ENCODE measurements at places on chromosomes 2 and 18.

DNA sequence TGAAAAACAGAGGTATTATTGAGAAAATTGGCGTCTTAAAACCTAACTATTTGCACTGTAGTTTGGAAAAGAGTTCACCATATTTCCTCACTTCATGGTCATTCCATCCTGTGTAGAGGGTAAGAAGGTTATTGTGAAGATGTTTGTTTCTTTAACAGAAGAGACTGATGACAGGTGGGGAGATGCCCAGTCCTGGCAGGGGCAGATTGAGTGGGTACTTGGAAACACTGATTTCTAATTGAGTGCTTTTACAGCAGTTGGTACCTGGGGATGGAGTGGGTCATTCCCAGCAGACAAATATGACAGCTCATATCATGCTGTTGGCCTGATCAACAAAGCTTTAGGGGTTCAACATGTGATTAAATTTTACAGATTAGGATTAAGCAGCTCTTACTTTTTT is 67.5 kb downstream of the MYOM1 start:
- DNase-seq, result no peak

DNA sequence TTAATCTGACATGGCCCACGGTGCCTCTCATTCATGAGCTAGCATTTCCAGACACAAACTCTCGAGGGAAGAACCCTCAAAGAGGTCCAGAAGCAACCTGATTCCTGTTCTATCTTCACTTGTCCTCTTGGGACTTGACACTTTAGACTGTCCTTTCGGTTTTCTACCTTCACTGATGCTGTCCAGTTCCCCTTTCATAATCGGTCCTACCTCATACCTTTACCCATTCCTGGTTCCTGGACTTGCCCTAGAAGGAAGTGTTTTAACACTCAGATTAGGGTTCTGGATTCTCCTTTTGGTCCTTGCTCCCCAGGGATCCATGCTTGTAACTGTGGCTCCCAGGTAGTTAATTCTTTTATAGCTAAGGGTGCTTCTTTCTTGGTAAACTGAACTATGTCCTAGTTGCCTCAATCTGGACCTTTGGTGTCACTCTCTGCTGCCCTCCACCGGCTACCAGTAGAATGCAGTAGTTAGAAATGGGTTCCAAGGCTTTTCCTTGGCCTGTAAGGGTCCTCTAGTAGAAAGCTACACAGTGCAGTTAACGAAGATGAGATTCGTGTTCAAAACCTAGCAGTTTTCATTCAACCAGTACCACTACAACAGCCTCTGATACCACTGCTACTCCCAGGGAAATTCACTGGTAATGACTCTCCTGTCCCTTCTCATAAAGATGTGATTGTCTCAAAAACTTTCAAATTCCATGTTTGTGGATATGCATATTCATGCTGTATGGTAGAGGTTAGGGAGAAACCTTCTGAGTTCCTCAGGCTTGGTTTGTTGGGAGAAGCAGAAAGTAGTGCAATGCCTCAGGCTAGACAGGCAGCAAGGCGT is 178.1 kb upstream of the CYP26B1 start:
- DNase-seq, result no peak

DNA sequence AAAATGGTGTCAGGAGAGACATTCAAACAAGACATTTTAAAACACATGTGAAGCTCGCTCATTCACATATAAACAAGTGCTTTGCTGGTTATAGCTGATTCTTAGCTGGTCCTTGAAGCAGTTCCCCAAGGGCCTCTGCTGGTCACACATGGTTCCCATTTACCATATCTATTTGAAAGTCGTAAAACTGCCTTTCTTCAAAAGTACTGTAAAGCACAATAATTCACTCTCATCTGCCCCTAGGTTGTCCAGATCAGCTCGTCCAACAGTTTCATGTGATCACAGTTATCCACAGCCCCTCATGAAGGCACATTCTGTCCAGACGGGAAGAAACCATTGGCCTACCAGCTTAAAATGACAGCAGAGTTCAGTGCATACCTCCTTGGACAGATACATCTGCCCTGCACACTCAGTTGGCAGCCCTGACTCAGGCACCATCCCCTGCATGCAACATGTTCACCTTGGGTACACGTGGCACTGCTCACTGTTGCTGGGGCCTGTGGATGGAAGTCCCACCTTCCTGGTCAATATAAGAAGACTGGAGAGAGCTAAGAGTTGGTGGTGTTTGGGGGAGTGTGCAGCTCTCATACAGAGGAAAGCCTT is 108.0 kb upstream of the HAAO start:
- DNase-seq, result no peak

DNA sequence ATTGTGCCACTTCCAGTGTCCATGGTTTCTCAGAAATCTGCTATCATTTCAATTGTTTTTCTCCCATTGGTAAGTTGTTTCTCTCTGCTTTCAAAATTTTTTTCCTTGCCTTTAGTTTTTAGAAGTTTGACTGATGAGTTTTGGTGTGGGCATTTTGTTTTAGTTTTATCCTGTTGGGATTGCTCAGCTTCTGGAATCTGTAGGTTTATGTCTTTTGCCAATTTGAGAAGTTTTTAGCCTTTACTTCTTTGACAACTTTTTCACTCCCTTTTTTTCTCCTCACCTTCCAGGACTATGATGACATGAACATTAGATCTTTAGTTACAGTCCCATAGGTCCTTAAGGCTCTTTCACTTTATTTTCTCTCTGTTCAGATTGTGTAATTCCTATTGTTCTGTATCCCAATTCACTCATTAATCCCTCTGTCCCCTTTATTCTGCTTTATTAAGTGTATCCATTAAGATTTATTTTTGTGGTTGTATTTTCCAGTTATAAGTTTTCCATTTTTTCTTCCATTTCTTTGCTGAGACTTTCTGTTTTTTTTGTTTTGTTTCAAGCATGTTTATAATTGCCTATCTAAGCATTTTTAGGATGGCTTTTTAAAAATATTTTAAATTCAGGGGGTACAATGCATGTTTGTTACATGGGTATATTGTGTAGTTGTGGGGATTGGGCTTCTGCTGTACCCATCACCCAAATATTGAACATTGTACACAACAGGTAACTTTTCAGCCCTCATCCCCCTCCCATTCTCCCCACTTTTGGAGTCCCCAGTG is 17.9 kb downstream of the MFSD6 start:
- no peak for DNase-seq

GRCh38 chr2:239947729-239948045 is 77.5 kb downstream of the NDUFA10 start:
- no peak for DNase-seq

DNA sequence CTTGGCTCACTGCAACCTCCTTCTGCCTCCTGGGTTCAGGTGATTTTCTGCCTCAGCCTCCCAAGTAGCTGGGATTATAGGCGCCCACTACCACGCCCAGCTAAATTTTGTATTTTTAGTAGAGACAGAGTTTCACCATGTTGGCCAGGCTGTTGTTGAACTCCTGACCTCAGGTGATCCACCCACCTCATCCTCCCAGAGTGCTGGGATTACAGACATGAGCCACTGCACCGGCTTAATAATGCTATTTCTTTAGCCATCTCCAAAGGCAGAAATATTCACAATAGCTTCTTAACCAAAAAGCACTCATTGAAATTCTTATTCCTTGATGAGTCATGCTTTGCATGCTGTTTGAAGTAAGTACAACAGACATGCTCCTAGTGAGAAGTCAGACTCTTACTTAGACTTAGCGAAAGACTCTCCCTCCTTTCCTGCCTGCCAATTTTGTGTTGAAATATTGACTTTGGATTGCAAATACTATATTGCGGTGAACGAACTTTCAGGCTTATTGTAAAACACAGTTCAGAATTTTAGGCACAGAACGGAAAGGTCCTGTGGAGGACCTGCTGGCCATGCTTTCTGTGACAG is 4.4 kb downstream of the ACTR3 start:
- DNase-seq, result no peak

DNA sequence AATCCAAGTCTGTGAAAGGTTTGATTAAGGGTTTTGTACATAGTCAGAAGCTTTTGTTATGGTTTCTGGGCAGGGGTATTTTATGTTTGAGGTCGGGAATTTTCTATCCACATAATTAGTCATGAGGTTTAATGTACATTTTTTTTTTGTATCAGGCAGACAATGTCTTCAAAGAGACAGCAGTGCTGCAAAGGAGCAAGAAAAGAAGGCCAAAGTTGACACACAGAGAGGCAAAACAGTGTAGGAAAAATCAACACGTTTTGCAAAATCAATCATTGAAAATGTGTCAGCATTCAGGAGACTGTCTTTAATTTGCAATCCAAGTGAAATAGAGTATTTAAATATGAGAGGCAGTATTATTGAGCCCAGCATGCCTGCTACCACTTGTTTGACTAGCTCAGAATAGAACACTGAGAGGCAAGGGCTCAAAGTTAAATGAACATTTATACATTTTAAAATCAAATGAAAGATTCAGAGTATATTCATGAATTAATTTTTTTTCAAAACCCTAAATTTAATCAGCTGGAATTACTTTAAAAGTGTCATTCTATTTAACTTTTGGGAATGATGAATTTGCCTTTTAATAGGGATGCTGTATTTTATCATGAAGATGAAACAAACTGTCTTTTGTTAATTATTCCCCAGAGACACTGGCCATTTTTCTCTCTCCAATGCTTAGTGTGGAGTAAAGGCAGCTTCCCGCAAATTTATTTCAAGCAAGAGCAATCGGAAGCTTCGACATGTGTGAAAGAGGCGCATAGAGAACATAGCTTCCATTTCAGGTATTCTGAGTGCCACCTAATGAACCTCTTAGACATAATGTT is 11.3 kb downstream of the VRK2 start:
- DNase-seq, result no peak

GRCh38 chr18:45169610-45170009 is 445.7 kb upstream of the SLC14A2 start:
- no peak for DNase-seq

DNA sequence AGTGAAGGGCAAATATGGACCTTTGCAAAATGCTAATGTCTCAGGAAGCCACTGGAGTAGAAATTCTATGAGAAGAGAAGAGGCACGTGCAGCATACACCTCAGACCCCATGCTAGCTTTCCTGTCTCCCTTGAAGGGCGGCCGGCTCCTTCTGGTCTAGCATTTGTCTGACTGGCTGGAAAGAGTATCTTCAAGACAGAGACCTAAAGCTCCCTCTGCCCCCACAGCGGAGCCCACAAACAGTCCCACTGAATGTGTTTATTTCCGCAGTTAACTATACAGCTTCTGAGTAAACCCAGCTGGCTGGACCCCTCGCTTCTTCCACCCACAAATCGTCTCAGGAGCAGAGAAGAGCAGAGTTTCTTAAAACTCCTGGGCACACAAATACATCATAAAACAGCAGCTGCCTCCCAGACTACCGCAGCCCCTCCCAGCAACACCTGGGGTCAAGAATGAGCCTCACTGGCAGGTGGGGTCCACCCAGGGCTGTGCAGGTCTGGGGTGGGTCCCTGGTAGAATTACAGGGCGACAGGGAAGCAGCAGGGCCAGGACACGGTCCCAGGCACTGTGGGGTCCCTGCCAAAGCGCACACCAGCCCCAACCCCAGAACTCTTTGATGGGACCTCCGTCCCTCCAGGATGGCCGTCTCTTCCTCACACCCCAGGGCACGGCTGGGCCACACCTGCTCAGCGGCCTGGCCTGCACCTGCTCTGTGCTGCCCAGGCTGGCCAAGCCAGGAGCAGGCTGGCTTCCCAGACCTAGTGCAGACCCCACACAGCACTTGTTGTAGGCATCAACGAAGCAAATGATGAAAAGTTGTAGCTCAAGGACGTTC is 103.8 kb downstream of the PXDN start:
- DNase-seq, result no peak

DNA sequence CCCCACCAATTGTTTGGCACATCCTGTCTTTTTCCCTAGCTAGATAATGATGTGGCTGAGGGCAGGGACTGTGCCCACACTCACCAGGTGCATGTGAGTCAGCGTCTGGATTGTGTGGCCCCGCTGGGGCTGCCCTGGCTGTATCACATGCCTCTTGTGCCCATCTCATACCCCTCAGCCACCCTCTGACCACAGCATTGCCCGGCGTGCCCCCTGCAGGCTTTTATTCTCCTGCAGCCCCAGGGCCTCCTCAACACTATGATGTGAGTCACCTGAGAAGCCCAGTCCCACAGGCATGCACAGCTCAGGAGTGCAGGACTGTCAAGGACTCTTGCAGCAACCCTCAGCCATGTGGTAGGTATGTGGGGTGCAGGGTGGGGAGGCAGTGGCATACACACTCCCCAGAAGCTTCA is 14.8 kb upstream of the STEAP3 start:
- DNase-seq, result no peak

DNA sequence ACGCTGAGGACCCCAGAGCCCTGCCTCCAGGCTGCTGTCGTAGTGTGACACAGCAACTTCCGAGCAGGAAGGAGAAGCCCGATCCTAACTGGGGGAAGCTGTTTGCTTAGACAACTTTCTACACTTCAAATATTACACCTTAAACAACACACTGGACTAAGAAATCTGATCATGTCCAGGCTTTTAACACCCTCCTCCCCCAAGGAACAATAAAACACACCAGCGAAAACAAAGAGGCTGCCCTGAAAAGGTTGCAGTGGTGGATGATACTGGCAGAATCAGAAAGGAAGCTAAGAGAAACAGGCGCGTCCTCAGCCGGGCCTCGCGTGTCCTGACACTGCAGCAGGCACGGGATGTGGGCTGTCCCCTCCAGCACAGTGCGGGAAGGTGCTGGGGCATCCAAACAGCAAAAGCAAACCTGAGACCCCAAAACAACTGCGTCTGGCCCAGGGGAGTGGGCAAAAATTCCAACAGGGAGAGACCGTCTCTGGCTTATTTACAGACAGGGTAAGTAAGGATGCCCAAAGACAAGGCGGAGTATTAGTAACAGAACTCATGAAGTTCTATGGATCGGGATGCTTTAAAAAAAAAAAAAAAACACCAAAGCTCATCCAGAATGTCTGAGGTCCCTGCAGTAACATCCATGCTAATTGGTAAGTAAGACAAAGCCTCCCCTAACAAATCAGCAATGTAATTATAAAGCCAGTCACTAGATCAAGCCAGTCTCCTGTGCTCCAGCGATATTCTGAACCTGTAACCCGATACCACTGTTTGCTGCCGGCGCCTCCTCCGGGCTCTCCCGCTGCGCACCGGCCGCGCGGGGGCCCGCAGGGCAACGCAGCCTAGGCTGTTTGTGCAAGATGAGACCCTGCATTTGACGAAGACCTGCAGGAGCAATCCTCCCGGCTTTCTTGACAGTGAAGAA is 9.0 kb downstream of the SERTAD2 start:
- peak; percentile 94 for DNase-seq

GRCh38 chr2:62382757-62383156 is 123.2 kb downstream of the TMEM17 start:
- DNase-seq, result no peak

DNA sequence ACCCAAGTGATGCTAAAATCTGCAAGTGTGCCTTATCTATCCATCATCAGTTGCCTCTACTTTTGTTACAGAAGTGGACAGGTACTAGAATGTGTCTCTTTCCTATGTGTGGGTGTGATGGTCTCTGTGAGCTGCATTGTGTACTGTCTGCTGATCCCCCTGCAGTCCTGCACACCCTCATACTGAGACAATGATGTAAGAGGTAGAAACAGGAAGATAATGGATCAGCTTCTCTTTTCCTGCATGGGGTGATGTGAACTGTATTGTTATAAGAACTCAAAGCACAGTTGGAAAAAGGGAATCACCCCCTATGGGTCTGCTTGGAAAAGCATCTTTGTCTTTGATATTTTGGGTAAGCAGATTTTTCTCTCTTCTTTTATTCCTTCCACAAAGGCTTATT is 537.6 kb upstream of the CDH2 start:
- no peak for DNase-seq
